T follicular helper cell (primary cell): ENCODE measurements at places on chromosomes 13 and 19.

GRCh38 chr13:73364736-73365135, 305.9 kb downstream of the KLF5 start:
- DNase-seq = no peak

DNA sequence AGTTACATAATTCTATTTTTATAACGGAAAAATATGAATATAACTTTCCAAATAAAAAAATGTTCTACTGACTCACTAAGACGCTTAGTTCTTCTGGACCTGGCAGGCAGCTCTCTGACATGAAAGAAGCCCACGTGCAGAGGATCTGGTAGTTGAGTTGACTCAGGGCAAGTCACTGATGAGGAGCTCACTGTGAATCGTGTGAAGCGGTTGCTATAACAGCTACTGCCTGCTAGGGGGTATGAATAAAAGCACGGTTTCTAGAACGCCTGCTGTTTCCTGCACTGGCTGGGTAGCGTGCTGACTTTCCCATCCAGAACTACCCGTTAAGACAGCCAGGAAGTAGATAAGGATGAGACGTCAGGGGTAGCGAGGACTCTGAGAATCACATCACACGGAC, 54.7 kb upstream of the WASF3 start:
- DNase-seq = no peak

DNA sequence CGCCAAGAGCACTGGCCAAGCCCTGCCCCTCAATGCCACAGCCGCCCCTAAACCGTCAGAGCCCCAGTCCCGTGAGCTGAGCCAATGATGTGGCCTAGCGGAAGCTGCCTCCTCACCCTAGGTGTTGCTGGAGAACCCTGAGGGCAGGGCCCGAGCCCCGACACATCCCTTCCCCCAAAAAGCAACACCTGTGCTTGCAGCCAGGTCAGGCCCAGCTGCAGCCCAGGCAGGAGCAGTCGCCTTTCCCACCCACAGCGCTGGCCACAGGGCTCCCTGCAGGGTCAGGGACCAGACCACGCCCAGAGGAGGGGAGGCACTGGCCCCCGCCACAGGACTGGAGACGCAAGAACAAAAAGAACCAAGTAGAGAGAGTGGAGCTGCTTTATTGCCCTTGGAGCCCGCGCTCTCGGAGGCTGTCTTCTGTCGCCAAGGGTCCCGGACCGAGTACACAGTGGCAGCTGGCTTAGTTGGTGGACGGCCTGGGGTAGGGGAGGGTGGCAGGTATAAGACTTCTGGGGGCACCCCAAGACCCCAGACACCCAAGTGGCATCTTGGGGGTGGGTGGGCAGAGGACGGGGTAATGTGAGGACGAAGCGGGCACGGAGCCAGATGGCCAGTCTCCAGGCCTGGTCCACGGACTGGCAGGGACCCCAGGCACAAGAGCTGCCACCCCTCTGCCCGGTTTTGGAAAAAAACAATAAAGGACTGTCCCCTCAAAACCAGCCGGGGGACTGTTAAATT, 3.3 kb downstream of the P2RY11 start:
- DNase-seq = no peak

DNA sequence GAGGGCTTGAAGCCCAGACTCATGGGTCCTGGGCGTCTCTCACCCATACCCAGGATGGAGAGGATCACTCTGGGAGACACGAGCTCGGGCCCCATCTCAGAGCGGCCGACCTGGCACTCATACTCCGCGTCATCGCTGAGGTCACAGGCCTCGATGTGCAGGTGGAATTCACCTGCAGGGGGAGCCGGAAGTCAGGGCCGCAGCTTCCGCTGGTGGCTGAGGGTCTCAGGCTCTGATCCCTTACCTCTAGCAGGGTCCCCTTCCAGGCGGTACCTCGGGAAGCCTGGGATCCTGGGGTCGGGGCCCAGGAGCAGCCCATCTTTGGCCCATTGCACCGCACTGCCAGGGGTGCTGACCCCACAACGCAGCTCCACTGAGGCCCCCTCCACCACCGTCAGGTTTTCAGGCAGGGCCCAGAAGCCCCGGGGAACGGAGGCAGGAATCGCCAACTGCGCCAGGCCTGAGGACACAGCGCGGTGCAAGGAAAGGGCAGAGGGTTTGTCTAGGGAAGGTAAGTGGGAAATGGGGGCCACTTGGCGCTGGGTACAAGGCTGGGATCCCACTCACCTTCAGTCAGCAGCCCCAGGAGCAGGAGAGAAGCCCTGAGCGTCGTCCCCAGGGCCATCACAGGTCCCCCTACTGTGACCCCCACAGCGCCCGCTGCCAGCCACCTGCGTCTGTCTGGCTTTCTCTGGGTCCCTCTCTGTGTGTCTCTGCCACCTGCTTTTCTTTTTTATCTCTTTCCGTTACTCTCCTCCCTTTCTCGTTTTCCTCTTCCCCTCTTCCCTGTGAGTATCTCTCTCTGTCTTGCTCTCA, 883 bp downstream of the NPHS1 start:
- no peak for DNase-seq

DNA sequence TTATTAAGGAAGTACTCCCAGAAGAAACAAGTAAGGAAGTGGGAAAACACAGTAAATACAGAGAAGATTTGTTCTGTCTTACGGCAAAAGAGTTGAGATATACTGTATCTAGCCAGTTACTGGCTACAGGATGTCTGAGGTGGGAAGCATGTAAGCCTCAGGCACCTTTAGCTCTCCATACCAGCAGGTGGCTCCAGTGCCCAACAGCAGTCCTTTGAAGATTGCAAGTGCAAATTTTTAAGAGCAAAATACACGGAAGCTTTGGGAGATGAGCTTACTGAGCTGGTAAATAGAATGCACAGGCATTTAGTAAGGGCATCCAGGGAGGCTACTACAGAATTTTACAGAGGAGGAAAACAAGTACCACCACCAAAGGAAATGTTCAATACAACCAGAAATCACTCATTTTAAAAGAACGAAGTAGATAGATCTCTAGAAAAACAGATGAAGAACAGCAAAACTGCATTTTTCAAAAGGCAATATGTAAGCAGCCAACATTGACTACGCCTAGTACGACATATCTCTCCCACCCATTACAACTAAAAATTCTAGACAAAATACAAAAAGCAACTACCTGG, 57.9 kb upstream of the VSTM2B start:
- no peak for DNase-seq

GRCh38 chr13:83503424-83503823, 378.9 kb downstream of the SLITRK1 start:
- DNase-seq = no peak

GRCh38 chr13:51681037-51681678, 96.9 kb downstream of the WDFY2 start:
- no peak for DNase-seq

GRCh38 chr19:14477418-14478112, 2.4 kb upstream of the PTGER1 start:
- no peak for DNase-seq

- DNase-seq = no peak
Measured at GRCh38 chr13:72527333-72527732, 200.1 kb downstream of the MZT1 start.
